Ascending aorta (tissue), 2 donors: ENCODE measurements at places on chromosomes 5 and 9. TPM values are rescaled to one million over a fixed set of nuclear protein-coding genes. Genes with fewer than 3 reads are reported as not detected.

The LCN10 gene
- total RNA-seq, result 28.5 TPM

The F2R gene
- 131 TPM for total RNA-seq

The C5orf34 gene
- total RNA-seq, result not detected

The MAP1B gene
- total RNA-seq, result 1,059 TPM

- H3K4me1 ChIP-seq, result no peaks in the 10 kb centered on the region
- DNase-seq, result no peak
- no peak overlapping the region for H3K27ac ChIP-seq
- H3K27me3 ChIP-seq, result no peaks in the 10 kb centered on the region
- H3K36me3 ChIP-seq, result no peaks in the 10 kb centered on the region
Measured at GRCh38 chr5:179241175-179241574, 104.1 kb downstream of the ADAMTS2 start.

- H3K27ac ChIP-seq, result no peak overlapping the region
- H3K36me3 ChIP-seq, result no peaks in the 10 kb centered on the region
- H3K4me1 ChIP-seq, result peaks cover 3% of the 10 kb centered on the region
- DNase-seq, result no peak
- H3K27me3 ChIP-seq, result no peaks in the 10 kb centered on the region
- no peak overlapping the region for H3K4me3 ChIP-seq
Measured at GRCh38 chr5:135204151-135204600, 170.1 kb upstream of the PITX1 start.

GRCh38 chr5:79119486-79119885 is 7.9 kb downstream of the BHMT start:
- no peak for DNase-seq
- H3K27ac ChIP-seq, result no peak overlapping the region
- no peak overlapping the region for H3K4me3 ChIP-seq
- no peaks in the 10 kb centered on the region for H3K27me3 ChIP-seq
- H3K36me3 ChIP-seq, result no peaks in the 10 kb centered on the region

GRCh38 chr9:128254855-128255759 is 20.7 kb downstream of the GOLGA2 start:
- H3K27ac ChIP-seq, result no peak overlapping the region
- H3K4me1 ChIP-seq, result peaks cover 4% of the 10 kb centered on the region
- H3K4me3 ChIP-seq, result no peak overlapping the region
- H3K36me3 ChIP-seq, result peaks cover 40% of the 10 kb centered on the region
- no peak for DNase-seq

DNA sequence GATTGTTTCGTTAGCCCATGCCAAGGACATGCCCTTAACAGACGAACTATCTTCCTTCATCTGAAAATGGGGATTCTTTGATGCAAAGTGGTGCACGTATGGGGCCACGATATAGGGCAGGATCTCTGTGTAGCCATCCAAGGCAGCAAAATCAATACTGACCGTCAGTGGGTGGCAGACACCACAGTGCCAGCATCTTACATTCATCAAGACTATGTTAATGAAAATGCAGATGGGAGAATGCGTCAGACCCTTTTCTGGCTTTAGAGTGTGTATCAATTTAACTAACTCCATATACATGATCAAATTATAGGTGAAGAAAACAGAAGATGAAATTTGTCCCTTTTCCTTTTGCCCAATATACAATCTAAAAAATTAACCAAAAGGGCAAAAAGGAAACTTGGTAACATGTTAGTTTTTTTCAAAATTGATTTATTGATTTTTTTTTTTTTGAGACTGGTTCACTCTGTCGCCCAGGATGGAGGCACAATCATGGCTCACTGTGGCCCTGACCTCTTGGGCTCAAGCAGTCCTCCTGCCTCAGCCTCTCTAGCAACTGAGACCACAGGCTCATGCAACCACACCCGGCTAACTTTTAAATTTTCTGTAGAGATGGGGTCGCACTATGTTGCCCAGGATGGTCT is 169.2 kb upstream of the SPRY4 start:
- peak; percentile 18 for DNase-seq
- peaks cover 33% of the 10 kb centered on the region for H3K4me1 ChIP-seq
- no peaks in the 10 kb centered on the region for H3K27me3 ChIP-seq
- no peaks in the 10 kb centered on the region for H3K36me3 ChIP-seq
- H3K4me3 ChIP-seq, result no peak overlapping the region
- H3K27ac ChIP-seq, result peak overlapping the region; percentile 63

DNA sequence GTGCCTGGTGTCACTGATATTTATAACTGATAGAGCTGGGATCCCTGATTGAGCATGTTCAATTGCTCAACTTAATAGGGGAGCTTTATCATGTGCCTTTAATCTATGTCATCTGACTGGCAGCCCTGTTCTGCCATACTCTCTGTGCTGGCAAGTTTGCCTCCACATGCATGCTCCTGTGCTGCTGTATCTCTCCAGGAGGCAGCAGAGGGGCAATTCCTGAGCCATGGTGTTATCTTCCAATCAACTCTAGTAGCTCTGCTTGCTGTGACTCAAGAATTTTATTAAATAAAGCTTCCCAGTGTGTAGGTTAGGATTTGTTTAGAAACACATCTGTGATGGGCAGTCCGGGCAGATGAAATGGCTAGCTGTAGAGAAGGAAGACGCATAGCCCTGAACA is 642.0 kb downstream of the KIF4B start:
- DNase-seq, result no peak
- H3K4me1 ChIP-seq, result no peaks in the 10 kb centered on the region
- no peak overlapping the region for H3K27ac ChIP-seq
- H3K4me3 ChIP-seq, result no peak overlapping the region
